ENCODE measurements at places on chromosomes 1 and 21.
A peak's percentile ranks its signal among the peaks of the same experiment; 100 is the strongest.

DNA sequence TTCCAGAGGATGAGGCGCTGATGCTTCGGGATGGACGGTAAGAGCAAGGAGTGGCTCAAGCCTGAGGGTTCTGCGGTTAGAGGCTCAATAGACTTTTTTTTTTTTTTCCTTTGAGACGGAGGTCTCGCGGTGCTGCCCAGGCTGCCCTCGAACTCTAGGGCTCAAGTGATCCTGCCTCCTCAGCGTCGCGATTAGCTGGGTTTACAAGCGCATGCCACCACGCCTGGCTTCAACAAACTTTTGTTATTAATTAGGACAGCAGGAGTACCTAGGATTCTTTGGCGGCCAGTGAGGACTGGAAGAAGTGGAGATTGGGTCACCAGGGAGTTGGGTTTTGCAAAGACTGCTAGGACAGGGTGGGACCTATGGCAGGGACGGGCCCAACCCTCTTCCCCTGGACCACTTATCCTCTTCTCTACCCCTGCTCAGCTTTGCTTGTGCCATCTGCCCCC lies 587 bp downstream of the SCNM1 start:
- DNase-seq = no peak

GRCh38 chr21:45405271-45405818 lies 380 bp downstream of the COL18A1 start:
- DNase-seq = no peak

GRCh38 chr1:183685112-183685713 lies 32.1 kb upstream of the APOBEC4 start:
- no peak for DNase-seq

DNA sequence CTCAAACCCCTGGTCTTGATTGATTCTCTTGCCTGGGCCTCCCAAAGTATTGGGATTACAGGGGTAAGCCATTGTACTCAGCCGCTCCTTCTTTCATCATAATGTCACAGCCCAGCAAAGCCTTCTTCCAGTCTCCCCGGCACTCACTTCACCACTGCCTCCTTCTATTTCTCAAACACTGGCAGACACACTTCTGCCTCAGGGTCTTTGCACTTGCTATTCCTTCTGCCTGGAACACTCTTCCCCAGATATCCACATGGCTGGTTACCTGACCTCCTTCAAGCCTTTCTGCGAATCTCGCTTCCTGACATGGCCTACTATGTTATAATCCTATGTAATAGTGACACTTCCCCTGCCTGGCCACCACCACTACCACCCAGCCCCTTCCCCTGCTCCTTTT lies 7.2 kb upstream of the SLC9A1 start:
- DNase-seq = no peak

DNA sequence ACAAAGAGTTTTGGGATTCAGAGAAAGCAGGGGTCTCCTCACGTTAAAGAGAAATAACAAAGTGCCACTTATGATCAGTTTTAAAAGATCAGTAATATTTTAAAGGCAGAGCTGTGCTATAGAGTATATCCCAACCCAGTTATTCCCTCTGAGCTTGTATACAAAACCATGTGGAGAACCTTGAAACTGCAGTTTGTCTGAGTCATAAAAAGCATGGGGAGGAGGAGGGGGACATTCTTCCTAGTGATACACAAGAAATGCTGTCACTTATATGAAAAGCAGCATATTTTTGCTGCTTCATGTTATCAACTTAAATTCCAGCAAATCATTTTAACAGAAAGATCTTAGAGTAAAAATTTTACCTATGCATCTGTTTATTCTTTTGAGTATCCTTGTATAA lies 244.5 kb downstream of the GPR52 start:
- no peak for DNase-seq

DNA sequence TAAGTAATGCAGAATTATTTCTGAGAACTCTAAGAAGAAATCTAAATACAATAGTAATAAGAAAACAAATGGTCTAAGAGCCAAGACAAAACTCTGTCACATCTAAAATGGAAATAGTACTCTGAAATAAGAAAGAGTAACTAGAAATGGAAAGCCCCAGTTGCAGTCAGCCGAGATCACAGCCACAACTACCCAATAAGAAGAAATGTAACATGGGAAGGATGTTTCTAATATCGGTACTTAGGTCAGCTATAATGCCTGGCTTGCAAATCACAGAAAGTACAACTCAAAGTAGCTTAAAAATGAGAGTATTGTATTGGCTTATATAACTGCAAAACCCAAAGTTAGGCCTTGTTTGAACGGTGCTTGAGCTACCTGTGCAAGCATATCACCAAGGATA lies 58.6 kb upstream of the USP25 start:
- DNase-seq = no peak

DNA sequence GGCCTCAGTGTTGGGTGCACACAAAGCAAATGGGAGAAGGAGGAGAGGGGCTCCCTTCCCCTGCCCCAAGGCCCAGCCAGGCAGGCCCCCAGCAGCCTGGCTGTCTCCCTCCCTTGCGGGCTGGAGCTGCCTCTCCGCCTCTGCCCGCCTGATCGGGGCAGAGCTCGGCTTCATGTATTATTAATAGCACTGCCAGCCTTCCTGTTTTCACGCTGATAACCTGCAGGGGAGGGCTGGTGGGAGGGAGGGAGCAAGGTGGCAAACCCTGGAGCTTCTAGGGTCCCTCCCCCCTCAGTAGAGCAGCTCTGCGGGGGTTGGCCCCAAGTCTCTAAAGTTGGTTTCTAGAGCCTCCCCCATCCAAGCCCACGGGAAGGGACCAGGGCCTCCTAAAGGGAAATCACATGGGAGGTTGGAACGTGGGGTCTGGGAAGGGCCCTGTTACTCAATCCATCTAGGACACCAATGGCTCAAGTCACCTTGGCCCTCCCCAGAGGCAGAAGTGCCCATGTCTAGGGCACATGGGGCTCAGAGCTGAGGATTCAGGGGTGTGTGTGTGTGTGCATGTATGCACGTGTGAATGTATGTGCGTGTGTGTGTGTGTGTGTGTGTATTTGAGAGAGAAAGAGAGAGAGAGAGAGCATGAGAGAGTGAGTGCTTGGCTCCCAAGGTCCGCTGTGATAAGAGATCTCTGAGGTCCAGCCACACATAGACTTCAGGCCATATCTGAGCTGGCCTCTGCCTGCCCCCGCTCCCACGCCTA lies 21.8 kb upstream of the POU3F1 start:
- no peak for DNase-seq

GRCh38 chr1:102466487-102466886 lies 469.8 kb upstream of the OLFM3 start:
- DNase-seq = no peak

- no peak for DNase-seq
Measured at GRCh38 chr1:55815745-55816455, 600.7 kb upstream of the USP24 start.

DNA sequence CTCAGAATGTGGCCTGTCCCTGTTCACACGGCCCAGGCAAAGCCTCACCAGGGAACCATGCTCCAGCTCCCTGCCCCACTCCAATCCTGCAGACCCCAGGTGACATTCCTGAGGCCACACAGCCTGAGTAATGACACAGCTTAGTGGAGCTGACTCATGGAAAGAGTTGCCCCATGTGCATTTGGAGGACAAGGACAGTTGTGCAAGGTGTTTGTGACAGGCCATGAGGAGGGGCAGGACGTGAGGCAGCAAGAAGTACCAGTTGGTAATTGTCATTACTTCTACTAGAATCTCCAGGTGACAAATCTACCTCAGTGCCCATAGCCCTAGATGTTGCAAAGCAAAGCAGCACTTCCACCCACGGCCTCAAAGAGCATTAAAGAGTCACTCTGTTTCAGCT lies 15.2 kb downstream of the PRR9 start:
- DNase-seq = no peak

DNA sequence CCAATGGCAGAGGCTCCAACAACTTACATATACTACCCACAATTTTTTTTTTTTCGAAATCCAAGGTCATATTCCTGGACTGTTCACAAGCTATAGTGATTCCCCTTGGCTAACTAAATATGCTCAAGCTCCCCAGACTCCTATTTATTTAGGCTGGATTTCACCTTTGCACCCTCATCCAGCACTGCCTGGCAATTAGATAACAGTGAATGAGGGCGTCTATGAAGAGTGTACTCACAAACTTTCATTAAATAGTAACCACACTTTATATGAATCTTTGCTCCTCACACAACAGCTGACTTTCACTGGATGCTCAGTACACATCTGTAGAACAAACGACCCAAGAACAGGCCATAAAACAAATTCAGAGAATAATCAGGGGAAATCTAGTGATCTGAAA lies 51.6 kb downstream of the DSCAM start:
- DNase-seq = no peak

GRCh38 chr21:25790122-25790877 lies 55.5 kb downstream of the GABPA start:
- no peak for DNase-seq

GRCh38 chr1:45566722-45567121 lies 16.1 kb downstream of the AKR1A1 start:
- DNase-seq = no peak

DNA sequence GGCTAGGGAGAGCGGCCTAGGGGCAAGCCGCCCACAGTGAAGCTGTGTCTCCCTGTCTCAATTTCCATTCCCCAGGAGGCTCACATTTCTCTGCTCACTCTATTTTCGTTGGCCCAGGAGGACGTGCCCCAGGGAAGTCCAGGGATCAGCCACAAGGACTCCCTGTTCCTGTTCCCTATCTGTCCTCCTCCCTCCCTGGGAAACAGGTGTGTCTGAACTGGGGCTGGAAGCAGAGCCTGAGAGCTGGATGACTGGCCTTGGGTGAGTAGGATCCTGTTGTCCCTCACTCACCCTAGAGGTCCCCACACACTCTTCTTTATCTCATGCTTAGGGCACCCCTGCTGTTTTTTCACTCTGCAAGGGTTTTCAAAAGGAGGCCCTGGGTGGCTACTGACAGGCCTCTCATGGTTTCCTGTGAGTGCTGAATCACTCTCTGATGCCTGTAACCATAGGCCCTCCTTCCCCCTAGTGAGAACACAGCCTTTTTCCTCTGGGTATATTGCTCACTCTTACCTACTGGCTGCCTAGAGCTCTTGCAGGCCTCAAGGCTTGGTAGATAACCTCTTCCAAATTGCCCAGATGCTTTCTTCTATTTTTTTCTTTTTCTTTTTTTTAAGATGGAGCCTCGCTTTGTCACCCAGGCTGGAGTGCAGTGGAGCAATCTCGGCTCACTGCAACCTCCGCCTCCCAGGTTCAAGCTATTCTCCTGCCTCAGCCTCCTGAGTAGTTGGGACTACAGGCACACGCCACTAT lies 3.3 kb upstream of the UTP11 start:
- peak; percentile 67 for DNase-seq

- no peak for DNase-seq
Measured at GRCh38 chr1:189158155-189158554, 1319.5 kb downstream of the BRINP3 start.

GRCh38 chr1:213154056-213154685 lies 103.1 kb downstream of the RPS6KC1 start:
- no peak for DNase-seq

- DNase-seq = no peak
Measured at GRCh38 chr1:40650075-40650474, 15.4 kb downstream of the RIMS3 start.
